ENCODE measurements at places on chromosomes 6 and 20.

GRCh38 chr6:11835065-11835464, 56.5 kb upstream of the ADTRP start:
- DNase-seq, result no peak

- no peak for DNase-seq
Observed at GRCh38 chr6:113599444-113599843, 257.7 kb upstream of the MARCKS start.

DNA sequence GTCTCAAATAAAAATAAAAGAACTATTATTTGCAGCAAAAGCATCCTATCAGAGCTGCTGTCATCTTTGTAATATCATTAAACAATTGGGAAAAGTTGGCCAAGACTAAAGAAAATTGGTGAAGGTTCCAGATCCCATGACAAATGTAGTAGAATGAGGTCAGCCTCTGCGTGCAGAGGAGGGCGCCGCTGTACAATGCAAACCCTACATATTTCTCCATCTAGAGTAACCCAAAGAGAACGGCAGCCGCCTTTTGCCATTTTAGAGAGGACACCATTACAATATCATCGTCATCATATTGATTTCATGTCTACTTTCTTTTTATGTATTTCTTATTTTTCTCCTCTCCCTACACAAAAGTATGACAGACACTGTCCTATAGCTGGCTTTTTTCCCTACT, 59.5 kb downstream of the ZMYND8 start:
- DNase-seq, result no peak

DNA sequence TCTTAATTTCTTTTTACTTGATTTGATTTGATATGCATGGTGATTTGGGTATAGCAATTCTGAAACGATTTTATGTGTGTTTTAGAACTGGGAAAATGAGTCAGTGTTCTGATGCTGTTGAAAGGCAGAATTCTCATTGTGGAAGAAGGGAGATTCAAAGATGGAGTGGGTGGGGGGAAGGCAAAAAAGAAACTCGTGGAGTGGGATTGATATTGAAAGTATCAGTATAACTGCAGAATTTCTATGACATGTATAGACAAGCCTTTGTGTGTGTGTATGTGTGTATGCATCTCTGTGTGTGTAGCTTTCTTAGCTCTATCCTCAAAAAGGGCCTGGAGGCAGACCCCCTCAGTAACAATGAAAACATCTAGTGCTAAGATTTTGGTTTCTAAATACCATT, 184.3 kb upstream of the OLIG3 start:
- no peak for DNase-seq

GRCh38 chr20:45358282-45359068, 4.5 kb upstream of the SYS1 start:
- DNase-seq, result no peak

DNA sequence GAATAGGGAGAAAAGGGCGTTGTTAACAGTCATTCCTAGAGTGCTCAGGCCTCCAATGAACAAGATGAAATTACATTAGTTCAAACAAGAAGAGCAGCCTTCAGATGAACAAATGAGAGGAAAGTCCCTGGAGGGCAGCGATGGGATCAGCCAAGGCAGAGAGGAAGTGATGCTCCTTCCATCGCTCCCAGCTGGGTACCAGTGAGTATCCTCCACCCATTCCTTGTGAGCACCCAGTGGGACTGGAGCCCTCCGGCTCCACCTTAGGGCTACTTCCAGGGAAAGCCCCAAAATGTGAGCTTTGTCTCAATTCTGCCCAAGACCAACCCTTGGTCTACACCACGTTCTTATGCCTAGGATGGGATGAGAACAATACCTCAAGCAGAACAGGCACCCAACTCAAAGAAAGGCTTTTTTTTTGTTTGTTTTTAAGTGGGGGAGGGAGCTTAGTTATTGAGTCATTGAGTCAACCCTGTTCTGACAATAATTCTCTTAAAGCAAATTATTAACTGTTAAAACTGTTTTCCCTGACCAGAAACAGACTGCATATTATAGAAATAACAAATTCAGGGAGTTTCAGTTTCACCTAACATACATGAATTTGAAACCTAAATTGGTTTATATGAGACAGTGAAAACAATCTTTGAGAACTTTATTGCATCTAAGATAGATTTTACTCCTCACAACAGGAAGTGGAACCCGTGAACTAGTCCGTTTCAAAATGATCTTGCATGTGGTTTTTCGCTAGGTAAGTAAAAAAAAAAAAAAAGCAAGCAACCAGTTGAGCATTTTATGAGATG, 106.9 kb downstream of the IPCEF1 start:
- DNase-seq, result no peak

DNA sequence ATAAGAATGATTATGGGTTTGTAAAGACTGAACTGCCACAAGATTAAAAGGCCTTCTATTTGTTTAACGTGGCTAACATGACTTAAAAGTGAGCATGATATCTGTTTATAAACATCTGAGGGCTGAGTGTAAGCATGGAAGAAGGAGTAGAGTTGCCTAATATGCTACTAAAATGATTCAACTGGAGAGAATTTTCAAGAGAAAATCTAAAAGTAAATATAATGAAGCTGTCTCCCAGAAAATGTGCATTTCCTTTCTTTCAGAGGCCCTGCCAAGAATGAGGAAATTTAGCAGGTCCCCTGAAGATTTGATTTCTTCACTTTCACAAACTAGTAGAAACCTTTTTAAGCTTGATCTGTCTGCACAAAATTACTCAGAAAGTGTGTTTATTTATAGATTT, 4.2 kb upstream of the EYA4 start:
- DNase-seq, result no peak

DNA sequence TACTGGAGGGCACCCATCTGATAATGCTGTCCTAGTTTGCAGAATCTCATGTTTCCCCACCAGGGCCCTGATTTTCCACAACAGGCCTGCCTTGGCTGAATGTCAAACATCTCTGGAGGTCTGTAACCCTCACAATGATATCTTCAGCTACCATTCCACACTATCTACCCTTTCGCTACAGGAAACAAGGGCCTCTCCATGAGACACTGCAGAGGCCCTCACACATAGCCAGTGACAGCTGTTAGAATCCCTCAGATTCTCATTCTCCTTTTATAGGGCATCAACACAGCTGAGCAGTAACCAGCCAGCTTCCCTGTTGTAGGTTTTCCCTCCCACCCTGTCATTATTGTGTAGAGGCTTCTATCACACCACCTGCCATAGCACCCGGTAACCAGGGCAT, 29.6 kb upstream of the MICB start:
- DNase-seq, result no peak

DNA sequence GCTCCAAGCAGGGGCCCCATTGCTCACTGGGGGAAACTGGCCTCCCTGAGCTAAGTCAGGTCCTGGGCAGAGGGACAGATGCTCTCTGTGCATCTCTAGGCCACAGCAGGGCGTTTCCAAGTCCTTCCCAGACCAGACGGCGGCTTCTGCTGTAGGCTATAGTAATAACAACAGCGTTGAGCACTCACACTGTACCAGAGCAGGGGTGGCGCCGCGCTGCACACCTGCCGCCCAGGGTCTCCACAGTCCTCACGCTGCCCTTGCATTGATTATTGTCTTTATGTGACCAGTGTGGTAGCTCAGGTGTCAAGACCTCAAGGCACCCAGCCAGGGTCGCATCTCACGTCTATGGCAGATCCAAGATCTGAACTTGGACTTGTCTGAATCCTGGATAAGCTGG, 14.9 kb upstream of the CCN5 start:
- no peak for DNase-seq

DNA sequence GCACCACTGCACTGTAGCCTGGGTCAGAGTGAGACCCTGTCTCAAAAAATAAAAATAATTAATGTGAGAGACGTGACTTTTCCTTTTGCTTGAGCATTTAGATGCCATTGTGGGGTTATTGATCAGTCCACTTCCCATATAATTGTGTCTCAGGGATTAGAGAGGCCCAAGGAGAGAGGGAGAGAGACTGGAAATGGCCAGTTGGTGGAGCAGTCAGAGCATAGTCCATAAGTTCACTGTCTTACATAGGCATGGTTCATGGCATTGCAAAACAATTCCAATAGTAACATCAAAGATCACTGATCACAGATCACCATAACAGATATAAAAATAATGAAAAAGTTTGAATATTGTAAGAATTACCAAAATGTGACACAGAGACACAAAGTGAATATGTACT, 15.2 kb upstream of the SDHAF4 start:
- no peak for DNase-seq

GRCh38 chr6:64737418-64737817, 969.6 kb downstream of the EYS start:
- DNase-seq, result no peak

- DNase-seq, result no peak
Observed at GRCh38 chr6:53251033-53251672, 97.6 kb downstream of the ELOVL5 start.

Data from activated CD8-positive, alpha-beta memory T cell treated with anti-CD3 and anti-CD28 coated beads, Interleukin-2, amount 50 U/mL, for 4 hours (primary cell).